ENCODE measurements at places on chromosomes 13 and 19. TPM values are rescaled to one million over a fixed set of nuclear protein-coding genes. Genes with fewer than 3 reads are reported as not detected.

DNA sequence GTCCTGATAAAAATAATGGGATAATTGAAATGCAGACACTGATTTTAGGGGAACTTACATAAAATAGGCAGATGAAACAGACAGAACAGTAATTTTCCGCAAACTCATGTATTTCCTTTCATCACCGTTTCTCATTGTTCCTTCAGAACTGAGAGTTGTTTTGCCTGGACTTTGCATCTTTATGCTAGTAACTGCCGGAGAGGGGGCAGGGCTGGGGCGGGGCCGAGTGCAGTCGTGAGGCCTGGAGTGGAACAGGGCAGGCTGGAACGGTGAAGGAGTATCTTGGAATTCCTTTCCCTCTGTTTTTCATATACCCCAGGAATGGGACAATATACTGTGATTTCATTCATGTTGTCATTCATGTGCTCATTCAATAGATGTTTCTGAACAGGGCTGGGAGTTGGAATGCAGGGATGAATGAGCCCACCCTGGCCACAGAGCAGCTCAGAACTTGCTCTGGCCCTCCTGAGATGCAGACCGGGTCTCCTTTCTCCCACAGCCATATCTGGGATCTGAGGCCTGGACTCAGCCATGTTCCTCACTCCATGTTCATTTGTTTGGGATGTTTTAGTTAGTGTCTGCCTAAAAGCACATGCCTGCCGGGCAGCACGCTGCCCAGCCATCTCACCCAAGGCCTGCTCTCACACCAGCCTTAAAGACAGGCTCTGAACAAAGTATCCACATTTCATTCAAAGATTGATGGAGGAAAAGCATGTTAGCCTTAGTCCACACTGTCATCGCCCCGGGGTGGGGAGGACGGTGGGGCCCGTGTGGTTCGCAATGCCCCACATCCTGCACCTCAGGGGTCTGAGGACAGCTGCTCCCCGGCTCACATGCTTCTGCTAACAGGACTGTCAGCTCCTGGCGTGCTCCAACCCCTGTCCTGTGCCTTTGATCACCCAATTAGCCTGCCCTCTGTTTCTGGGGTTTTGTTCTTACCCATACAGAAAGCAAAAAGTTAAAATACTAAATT, 92.9 kb downstream of the SOX1 start:
- peaks cover 15% of the 10 kb centered on the region for H3K27me3 ChIP-seq
- H3K4me1 ChIP-seq: no peaks in the 10 kb centered on the region
- no peaks in the 10 kb centered on the region for H3K36me3 ChIP-seq
- no peak for DNase-seq

GRCh38 chr13:110661256-110661655, 44.7 kb downstream of the CARS2 start:
- H3K27me3 ChIP-seq: no peaks in the 10 kb centered on the region
- no peak overlapping the region for H3K4me3 ChIP-seq
- no peak overlapping the region for H3K27ac ChIP-seq
- peaks cover 13% of the 10 kb centered on the region for H3K4me1 ChIP-seq
- no peak for DNase-seq

GRCh38 chr19:20038358-20039202, 725 bp downstream of the ZNF682 start:
- no peak for DNase-seq
- peaks cover 27% of the 10 kb centered on the region for H3K36me3 ChIP-seq
- H3K27ac ChIP-seq: peak overlapping the region; percentile 96
- H3K4me3 ChIP-seq: peak overlapping the region; percentile 96
- H3K27me3 ChIP-seq: no peaks in the 10 kb centered on the region

The KRTDAP gene
- total RNA-seq: not detected

DNA sequence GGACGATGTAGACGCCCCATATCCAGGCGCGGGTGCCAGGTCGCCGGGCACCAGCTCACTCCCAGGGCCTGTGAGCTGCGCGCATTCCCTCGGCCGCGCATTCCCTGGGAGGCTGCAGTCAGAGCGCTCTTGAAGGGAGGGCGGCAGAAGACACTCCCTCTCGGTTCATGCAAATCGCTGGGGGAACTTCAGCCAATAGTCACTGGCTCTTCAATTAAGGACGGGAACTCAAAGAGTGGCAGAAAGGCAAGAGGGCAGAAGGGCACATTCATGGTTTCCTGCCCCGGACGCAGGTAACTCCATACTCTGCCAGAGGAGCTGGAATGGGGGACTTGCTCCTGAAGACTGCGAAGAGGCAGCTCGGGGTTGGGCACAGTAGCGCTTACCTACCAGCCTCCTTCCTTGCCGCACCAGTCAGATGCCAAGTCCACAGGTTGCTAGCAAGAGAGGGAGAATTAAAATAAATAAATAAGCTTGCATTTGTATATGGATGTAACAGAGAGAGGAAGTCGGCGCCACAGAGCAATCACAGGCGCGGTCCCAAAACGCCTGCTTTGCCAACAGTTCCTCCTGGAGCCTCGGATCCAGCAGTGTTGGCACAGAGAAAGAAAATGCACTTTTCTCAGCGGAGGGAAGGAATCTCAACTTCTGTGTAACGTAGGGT, 459 bp downstream of the PCDH20 start:
- H3K36me3 ChIP-seq: no peaks in the 10 kb centered on the region
- H3K27ac ChIP-seq: no peak overlapping the region
- peaks cover 30% of the 10 kb centered on the region for H3K27me3 ChIP-seq

DNA sequence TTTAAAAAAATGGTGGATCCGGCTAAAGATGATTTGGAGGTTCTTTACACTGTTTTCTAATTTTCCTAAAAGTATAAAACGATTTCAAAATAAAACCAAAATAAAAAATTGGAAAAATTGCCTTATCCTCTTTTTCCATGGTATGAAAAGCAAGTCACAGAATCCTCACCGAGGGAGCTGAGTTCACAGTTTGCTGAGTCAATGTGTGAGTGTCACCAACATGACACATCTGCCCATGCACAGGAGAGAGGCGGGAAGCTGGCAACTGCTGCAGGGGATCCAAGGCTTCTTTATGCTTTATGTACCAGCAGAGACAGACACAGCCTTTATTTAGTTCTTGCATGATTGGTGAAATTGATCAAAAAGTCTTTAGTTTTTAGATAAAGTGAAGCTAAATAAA, 157.8 kb downstream of the TNFSF13B start:
- H3K4me3 ChIP-seq: no peak overlapping the region
- H3K27ac ChIP-seq: no peak overlapping the region
- H3K27me3 ChIP-seq: no peaks in the 10 kb centered on the region
- DNase-seq: no peak

The TSSK6 gene
- 5.8 TPM for total RNA-seq

The GRIK5 gene
- 0.44 TPM for total RNA-seq

GRCh38 chr19:17646441-17646840, 41.7 kb downstream of the UNC13A start:
- no peak overlapping the region for H3K4me3 ChIP-seq
- H3K27ac ChIP-seq: no peak overlapping the region
- no peaks in the 10 kb centered on the region for H3K27me3 ChIP-seq
- DNase-seq: no peak

GRCh38 chr19:44374789-44375188, 18.3 kb upstream of the ZNF112 start:
- H3K36me3 ChIP-seq: no peaks in the 10 kb centered on the region
- H3K27ac ChIP-seq: no peak overlapping the region
- no peak for DNase-seq
- H3K4me1 ChIP-seq: no peaks in the 10 kb centered on the region
- H3K27me3 ChIP-seq: no peaks in the 10 kb centered on the region

GRCh38 chr13:62908321-62908720, 1492.7 kb upstream of the PCDH20 start:
- no peaks in the 10 kb centered on the region for H3K36me3 ChIP-seq
- no peak for DNase-seq
- no peak overlapping the region for H3K27ac ChIP-seq
- H3K27me3 ChIP-seq: no peaks in the 10 kb centered on the region

The CFAP97D2 gene
- total RNA-seq: not detected

- no peaks in the 10 kb centered on the region for H3K36me3 ChIP-seq
- H3K4me3 ChIP-seq: no peak overlapping the region
- H3K27ac ChIP-seq: no peak overlapping the region
- H3K4me1 ChIP-seq: no peaks in the 10 kb centered on the region
- peaks cover 30% of the 10 kb centered on the region for H3K27me3 ChIP-seq
Measured at GRCh38 chr13:112891477-112892401, 77.3 kb upstream of the MCF2L start.

The FXYD1 gene
- total RNA-seq: not detected

Data from activated naive CD8-positive, alpha-beta T cell treated with anti-CD3 and anti-CD28 coated beads, Interleukin-2, amount 10 ng/mL, durations not matched to agents 7 days and 5 days (primary cell).